ENCODE measurements at places on chromosomes 6 and 20.

DNA sequence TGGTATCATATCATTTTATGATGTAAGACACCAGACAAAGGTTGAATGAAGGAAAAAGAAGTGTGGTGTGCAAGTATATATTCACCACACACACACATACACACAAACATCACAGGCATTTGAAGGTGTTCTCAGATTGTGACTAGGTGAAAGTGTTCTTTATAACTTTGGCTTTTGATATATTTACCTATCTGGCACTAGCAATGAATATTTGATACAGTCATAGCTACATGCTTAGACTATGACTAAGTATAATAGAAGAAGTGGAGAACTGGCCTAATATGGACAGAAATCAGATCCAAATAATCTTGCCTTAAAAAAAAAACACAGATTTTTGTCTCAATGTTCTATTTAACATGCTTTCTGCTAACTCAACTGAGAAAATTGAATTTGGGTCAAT lies 809.9 kb downstream of the KIF16B start:
- no peak for DNase-seq

DNA sequence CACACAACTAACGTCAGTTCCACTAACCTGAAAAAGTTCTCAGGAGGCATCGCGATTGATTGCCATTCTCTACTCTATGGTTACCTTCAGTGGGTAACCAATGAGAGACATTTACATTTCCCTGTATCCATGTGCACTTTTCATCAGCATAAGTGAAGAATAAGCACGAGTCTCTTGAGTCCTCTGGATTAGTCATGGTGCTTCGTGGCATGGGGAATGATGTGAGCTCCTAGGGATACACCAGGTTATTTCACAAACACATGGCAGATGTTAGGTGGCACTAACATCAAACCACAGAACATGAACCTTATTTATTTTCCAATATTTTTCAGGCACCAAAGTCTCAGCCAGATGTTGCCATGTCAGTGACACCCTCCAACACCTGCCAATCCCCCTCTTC lies 64.0 kb downstream of the FYN start:
- DNase-seq: no peak

- DNase-seq: no peak
Measured at GRCh38 chr6:167670938-167671338, 155.8 kb upstream of the AFDN start.

DNA sequence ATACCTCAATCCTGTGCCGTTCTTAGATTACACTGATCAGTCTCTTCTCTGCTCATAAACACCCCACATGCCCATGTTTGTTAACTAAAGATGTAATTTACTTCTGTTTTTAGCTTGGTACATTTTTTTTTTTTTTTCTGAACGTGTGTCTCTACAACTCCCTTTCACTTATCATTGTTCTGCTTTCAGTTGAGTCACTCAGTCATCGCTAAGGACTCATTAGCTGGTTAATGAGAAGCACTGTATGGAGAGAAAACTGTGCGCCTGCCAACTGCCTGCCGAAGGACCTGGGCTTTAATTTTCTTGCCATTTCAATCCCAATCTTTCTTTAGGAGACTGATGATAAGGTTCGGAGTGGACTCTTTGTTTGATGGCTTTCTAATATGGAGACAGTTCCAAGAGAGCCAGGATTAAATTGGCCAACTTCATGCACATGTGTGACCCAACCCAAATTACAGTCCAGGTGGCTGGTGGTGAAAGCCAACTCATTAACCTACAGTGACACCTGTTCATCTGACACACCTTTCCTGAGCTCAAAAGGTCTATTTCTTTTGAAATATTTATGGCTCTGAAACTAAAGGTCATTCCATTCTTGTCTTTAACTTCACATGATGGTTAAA lies 334.1 kb downstream of the BCKDHB start:
- DNase-seq: no peak

GRCh38 chr6:1597121-1597744 lies 12.5 kb upstream of the FOXC1 start:
- no peak for DNase-seq

- DNase-seq: no peak
Measured at GRCh38 chr20:59421089-59421488, 120.7 kb downstream of the EDN3 start.

DNA sequence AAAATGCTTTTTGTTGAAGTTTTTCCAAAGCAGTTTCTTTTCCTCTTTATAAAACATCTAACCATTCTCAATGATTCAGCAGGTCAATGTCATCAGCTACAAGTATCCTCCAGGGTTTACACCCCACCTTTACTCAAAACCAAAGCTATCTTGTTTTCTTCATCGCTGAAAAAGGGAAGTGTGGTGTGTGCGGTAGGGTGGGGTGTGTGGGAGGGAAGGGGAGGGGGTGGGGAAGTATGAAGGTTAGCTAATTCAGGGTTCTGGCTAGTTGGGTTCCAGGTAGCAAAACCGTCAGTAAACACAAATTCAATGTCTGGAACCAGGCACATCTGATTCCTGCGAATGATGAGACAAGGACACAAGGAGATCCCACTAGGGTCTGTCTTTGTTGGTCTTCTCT lies 189.6 kb downstream of the GJA10 start:
- DNase-seq: peak; percentile 71

DNA sequence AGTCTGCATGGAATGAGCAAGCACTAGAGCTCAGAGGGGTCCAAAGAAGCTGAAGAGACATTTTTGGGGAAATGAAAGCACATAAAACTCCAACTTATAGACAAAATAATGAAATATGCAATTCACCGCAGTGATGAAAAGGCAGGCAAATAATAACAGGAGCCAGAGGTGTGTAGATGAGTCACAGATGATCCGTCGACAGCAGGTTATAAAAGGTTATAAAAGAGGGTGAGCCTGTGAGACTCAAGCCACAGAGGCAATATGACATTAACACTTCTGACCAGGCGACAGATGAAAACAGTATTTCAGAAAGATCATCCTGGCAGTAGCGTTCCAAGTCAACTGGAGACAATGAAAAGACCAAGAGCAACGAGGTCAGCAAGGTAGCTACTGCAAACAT lies 35.8 kb upstream of the ANKRD60 start:
- no peak for DNase-seq

- no peak for DNase-seq
Measured at GRCh38 chr20:64254571-64255360, 782 bp upstream of the PCMTD2 start.

DNA sequence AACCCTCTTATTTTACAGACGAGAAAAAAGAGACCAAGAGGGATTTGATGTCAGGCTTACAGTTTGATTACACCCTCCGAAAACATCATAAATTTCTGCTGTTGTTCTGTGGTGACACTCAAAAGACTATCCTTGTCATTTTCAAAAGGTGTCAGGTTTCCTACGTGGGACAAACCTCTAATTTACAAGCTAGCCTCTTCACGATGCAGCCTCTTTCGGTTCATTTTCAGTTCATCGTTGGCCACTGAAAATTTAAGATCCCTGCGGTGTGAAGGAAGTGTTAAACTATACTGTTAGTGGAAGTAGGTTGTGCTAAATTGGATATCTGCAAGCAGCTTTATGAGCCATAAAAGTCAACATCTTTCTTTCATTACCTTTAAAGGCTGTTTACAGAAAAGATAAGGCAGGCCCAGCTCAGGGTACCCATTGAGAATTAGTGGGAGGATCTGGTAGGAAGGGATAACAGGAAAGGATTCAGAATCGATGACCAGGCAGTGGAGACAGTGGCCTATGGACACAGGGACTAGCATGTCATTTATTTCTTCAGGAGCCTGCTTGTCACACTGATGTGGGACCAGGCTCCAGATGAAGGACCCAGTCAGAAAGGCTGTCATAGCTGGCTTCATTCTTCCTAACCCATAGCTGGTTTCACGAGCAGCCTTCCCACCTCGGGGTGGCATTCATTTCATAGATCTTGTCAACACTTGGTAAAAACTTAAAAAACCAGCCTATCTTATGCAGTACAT lies 329.1 kb upstream of the SOX4 start:
- no peak for DNase-seq

- DNase-seq: no peak
Measured at GRCh38 chr20:41574802-41575389, 43.3 kb downstream of the CHD6 start.

DNA sequence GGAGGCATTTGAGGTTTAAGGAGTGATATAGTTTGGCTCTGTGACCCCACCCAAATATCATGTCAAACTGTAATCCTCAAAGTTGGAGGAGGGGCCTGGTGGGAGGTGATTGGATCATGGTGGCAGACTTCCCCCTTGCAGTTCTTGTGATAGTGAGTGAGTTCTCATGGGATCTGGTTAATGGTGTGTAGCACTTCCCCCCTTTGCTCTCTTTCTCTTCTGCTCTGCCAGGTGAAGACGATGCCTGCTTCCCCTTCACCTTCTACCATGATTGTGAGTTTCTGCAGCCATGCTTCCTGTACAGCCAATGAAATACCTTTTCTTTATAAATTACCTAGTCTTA lies 1.7 kb upstream of the HDDC2 start:
- no peak for DNase-seq

DNA sequence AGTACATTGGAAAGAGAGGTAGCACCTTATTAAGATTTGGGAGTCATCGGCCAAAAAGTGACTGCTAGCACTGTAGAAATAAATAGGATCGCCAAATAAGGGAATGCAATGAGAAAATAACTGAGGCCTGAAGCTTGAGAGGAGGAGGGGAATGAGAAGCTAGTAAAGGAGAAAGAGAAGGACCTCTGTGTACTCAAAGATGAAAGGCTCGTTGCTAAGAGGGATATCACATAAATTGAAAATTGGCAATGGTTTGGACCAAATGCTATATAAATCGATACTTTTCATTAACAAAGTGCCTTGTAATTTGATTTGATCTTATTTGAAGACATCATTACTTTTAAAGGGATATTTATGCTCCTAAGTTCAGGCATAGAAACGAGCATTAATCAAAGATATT lies 796.3 kb downstream of the QKI start:
- DNase-seq: no peak

DNA sequence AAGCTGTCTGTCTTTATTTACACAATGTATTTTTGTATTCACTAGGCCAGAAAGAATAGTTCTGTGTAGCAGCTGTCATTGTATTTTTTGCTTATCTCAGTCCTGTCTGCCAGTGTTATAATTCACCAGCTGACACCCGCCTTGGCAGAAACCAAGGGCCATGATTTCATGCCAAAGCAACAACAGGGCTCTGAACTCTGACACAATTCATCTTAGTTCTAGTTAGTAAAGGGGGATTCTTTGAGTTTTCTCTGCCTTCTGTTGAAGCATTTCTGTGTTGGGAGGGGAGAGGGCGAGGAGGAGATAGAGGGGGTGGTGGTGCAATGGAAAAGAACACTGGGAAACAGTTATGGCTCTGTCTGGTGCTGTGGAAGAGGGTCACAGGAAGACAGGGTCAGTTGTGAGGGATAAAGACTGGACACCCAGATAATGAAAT lies 684.6 kb upstream of the MARCKS start:
- no peak for DNase-seq

DNA sequence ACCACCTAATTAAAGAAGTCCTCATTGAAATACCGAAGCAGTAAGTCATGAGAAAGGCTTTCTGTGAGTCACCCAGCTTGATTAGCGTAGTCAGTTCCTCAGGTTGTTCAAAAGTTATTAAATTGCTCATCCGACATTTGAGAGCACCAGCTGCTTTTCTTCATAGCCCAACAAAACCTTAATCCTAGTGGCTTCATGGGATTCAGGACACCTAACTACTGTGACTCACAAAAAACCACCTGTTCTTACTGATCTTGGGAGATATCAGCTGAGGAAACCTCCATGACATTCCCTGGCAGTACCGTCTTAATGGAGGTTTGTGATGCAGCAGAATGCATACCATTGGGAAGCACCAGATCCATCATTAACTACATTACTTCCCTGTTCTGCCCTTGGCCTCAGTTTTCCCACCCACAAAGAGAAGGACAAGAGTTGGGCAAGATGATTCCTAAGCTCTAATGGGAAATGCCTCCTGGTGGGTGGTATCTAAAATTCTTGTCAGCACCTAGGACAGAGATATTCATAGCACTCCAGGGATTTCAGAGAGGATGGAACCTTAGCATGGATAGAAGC lies 103.8 kb downstream of the KHDC1L start:
- DNase-seq: no peak
